ENCODE measurements at places on chromosomes 6 and 20.

GRCh38 chr6:159590835-159591234, 102.2 kb downstream of the SOD2 start:
- no peak for DNase-seq

GRCh38 chr6:93088621-93089501, 330.5 kb downstream of the EPHA7 start:
- DNase-seq = no peak

GRCh38 chr6:39669207-39669972, 55.8 kb downstream of the KIF6 start:
- DNase-seq = no peak

GRCh38 chr6:113620386-113620785, 236.8 kb upstream of the MARCKS start:
- no peak for DNase-seq

- no peak for DNase-seq
Measured at GRCh38 chr20:6906871-6907270, 139.4 kb downstream of the BMP2 start.

- DNase-seq = no peak
Measured at GRCh38 chr20:48733296-48733790, 94.5 kb downstream of the PREX1 start.

DNA sequence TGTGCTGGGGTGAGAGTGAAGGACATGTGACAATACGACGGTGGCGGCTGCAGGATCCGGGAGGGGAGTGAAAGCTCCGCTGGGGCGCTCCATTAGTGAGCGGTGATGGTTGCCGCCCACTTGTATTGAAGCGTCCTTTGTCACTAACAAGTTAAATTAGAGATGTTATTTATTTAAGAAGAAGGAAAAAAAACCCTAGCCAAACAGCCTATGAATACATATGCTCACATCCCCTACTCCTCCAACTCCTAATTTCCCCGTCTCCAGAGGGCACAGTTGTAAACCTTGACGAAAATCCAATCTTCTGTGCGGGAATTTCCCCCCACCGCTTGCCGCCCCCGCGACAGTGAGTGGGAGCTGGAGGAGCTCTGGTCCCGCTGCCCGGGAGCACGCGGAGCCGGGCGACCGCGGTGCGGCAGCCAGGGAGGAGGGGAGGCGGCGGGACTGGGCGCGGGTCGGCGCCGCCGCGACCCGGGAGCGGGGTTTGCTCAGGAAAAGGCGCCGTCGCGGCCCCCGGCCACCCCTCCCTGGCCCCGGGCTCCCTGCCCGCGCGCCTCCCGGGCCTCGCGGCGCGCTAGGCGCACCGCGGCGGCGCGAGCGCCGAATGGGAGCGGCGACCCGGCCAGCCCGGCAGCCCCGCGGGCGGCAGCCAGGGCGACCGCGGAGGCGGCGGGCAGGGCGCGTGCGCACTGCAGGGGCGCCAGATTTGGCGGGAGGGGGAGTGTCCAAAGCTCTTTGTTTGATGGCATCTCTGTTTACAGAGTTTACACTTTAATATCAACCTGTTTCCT, at the start of gene MYB:
Gene MYB, plus strand, starts transcription at position 767 of the 791 bp plus-strand sequence. CDS start 206 bp downstream, outside the sequence.
- DNase-seq = peak; percentile 57

- DNase-seq = no peak
Measured at GRCh38 chr6:151379933-151380847, 11.2 kb downstream of the ZBTB2 start.

- no peak for DNase-seq
Measured at GRCh38 chr6:150068151-150068550, 770 bp downstream of the ULBP3 start.

- DNase-seq = no peak
Measured at GRCh38 chr20:43799150-43799711, 72.4 kb upstream of the GTSF1L start.

GRCh38 chr20:21812379-21812778, 106.9 kb downstream of the PAX1 start:
- DNase-seq = peak; percentile 33

DNA sequence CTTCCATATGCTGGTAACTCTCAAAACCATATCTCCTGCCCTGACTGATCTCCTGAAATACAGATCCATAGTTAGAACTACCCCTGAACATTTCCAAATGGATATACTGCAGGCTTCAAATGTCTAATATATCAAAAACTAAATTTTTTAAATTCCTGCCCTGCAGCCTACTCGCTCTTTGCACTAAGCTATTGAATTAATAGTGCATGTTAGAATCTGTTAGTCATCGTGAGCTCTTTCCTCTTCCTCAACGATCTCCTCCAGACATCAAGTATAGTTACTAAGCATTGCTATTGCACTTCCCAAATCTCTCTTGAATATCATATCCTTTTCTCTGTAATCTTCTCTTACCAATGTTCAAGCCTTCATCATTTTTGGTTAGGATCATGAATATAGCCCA, 26.0 kb upstream of the RSPO3 start:
- no peak for DNase-seq

Data from SHP77 (cell line).